ENCODE measurements at places on chromosomes 5 and 9.

DNA sequence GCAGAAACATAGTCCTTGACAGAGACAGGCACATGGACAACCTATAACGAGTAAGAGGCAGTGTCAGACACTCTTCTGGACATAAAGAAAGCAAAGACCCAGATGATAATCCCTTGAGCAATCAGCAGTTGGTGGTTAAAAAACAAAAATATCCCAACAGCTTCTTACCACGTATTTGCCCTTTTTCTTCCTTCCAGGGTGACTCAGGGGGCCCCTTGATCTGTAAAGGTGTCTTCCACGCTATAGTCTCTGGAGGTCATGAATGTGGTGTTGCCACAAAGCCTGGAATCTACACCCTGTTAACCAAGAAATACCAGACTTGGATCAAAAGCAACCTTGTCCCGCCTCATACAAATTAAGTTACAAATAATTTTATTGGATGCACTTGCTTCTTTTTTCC is 9.5 kb downstream of the GZMK start:
- no peak for DNase-seq

- no peak for DNase-seq
Measured at GRCh38 chr9:82363198-82363597, 374.6 kb downstream of the SPATA31D1 start.

DNA sequence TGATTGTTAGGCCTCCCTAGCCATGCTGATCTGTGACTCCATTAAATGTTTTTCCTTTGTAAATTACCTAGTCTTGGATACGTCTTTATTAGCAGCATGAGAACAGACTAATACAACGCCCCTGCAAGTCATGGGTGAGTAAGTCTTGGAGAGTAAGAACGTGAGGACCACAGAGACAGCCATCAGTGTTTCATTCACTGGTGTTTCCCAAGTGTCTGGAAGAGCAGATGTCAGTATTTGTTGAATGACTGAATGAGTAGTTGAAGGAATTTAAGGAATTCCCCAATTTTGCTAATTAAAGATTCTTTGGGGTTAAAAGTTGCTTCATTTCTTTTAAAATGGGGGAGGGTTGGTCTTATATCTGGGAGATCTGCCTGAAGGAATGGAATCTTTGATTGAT is 178.8 kb downstream of the TRIO start:
- no peak for DNase-seq

DNA sequence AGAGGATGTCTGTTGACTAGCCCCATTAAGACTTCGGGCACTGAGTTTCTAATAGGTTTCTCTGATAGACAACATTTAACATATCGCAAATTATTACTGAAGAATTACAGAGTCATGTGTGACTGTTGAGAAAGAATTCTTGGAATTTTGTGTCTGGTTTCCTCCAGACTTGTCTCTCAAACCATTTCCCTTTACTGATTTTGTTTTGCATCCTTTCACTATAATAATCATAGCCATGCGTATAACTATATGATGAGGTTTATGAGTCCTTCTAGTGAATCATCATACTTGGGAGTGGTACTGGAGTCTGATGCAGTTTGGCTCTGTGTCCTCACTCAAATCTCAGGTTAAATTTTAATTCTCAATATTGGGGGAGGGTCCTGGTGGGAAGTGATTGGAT is 27.0 kb downstream of the ZNF169 start:
- no peak for DNase-seq

DNA sequence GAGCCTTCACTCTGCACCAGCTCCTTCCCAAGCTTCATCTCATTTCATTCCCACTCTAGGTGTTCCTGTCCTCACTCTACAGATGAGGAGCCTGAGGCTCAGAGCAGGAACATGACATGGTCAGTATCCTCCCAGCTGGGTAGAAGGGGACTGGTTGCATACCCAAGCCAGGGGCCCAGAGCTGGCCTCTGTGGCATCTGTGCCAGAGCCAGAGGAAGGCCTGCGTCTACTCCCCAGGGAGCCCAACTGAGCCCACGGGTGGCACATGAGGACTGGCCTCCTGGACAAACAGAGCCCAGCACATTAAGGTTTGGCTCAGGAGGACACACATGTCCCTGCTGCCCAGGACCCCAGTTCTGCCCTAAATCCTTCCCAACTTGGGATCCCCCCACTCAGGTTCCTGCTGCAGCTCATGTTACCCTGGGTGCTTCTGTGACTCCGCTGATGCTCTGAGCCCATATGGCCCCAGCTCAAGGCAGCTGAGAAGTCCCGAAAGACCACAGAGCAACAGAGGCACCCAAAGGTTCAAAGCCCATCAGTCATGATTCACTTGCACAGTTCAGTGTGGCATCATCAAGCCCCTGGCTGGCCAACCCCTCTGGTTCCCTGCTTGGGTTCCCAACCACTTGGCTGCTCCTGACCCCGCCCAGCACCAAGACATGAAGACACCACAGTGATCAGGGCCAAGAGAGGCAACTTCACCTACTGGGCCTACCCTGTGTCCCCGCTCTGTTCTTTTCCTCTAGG is 8.5 kb upstream of the NEURL1B start:
- DNase-seq, result no peak

DNA sequence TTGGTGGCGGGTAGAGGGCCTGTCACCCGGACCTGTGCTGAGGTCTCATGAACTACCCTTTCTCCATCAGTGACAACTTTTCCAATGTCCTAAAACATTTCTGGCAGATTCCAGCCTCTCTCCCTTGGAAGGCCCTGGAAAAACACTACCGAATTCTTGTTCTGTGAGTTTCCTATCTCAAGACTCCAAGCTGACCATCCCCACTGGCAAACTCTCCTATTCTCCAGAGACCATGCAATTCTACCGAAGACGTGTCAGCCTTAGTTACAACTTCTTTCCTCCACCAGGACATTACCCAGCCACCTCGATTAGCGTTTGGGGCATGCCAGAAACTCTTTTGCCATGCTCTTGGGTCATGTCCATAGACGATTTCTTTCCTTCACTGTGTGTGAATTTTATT is 26.8 kb upstream of the GABRP start:
- no peak for DNase-seq

GRCh38 chr9:129040113-129040643 is 3.8 kb downstream of the MIGA2 start:
- DNase-seq, result no peak

DNA sequence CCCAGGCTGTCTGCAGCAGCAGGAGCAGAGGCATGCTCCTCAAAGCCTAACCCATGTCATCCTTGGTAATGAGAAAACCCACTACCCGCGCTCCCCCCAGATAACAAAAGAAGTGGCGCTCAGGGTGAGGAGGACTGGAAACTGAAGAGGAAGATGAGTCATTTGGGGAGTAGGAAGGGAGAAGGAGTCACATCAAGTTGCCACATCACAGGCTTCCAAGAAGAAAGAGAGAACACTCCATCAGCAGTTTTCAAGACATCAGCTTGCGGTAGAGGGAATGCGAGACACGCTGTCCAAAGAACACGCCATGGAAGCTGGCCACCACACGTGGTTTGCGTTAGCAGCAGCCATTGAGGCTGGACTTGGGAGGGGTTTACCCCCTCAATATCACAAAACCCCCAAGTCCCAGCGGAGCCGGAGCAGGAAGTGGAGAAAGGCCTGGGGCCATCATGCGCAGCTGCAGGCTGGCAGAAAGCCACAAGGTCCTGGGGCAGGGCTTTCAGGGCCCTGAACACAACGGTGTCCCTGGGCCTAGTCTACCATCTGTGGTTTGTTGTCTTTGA is 41.5 kb downstream of the SH3PXD2B start:
- DNase-seq, result peak; percentile 42

DNA sequence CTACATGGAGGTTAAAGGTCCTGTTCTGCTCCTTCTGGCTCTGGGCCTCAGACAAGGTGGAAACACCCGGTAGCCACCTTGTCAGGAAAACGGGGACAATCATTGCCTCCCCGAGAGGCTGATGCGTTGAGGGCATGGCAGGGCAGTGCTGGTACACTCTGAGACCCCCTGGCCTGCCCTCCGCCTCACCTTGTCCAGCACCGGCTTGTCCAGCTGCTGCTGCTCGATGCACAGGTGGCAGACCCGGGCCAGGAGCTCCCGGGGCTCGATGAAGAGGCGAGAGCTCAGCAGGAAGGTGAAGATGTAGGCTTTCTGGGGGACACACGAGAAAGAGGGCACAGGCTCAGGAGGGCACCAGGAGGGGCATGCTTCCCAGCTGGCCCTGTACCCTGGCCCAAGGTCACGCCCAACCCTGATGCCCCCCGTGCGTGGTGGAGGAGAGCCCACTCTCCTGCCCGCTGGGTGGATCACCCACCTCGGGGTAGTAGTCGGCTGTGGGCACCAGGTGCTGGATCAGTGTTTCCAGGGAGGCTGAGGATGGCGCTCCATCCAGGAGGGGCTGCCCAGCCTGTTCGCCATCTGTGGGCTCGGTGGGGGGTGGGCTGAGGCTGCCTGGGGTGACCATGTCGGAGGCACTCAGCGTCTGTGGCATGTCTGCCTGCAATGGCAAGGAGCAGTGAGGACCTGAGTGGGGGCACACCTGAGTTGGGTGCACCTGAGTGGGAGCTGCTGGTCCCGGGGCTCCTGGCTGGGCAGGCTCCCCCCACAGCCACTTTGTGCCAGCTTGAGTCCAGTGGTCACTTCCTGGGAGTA is 66.0 kb upstream of the RNF130 start:
- no peak for DNase-seq
